ENCODE measurements at places on chromosomes 2 and 18. TPM values are rescaled to one million over a fixed set of nuclear protein-coding genes. Genes with fewer than 3 reads are reported as not detected.

Gene LAMA1
- total RNA-seq, result 0.22 TPM

Gene ADGRF3
- 0.09 TPM for total RNA-seq

Gene RBKS
- 1.1 TPM for total RNA-seq

Gene NGEF
- total RNA-seq, result under 0.01 TPM

Gene RBM43
- 2.1 TPM for total RNA-seq

Gene VRK2
- 24.8 TPM for total RNA-seq

Gene SRD5A2
- not detected for total RNA-seq

Measured in dermis lymphatic vessel endothelial cell (primary cell).